IPS DF 19.7 (cell line): ENCODE measurements at places on chromosomes 6 and 20.

- no peak for DNase-seq
These were observed 198.7 kb upstream of the ASCC3 start for GRCh38 chr6:101079696-101080270.

GRCh38 chr6:1227935-1228753, 83.8 kb upstream of the FOXQ1 start:
- no peak for DNase-seq

GRCh38 chr6:167778497-167779128, 48.1 kb upstream of the AFDN start:
- no peak for DNase-seq

DNA sequence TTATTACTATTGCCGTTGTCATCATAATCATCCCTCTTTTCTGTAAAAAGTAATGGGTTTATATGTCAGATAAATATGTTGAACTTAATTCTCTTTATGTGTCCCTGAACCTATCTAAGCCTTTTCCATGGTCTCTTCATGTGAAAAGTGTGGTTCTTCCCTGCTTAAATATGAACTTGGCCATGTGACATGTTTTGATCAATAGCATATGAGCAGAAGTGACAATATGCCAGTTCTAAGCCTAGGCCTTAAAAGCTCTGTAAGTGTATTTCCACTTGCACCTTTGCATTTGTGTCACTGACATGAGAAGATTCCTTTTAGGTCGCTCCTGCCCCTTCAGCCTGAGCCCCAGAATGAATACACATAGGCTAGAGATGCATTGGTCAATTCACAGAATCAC, 188.4 kb upstream of the CCN2 start:
- DNase-seq: no peak

DNA sequence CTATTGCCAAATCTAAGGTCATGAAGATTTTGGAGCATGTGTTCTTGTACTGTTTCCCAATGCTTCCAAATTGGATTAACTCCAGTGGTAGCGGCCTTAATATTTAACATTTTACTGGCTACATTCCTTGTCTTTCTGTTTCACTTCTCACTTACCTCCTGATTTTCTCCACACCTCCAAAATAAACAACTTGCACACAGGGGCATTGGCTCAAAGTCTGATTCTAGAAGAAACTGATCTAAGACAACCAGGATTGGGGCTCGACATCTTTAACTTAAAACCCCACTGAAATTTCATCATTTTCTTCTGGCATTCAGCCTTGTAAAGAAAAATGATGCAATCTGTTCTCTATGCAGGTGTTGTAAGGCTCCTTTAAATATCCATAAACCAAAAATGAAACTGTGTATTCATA, 557.9 kb upstream of the ID4 start:
- DNase-seq: no peak

GRCh38 chr6:138923561-138923960, 64.5 kb downstream of the REPS1 start:
- no peak for DNase-seq

DNA sequence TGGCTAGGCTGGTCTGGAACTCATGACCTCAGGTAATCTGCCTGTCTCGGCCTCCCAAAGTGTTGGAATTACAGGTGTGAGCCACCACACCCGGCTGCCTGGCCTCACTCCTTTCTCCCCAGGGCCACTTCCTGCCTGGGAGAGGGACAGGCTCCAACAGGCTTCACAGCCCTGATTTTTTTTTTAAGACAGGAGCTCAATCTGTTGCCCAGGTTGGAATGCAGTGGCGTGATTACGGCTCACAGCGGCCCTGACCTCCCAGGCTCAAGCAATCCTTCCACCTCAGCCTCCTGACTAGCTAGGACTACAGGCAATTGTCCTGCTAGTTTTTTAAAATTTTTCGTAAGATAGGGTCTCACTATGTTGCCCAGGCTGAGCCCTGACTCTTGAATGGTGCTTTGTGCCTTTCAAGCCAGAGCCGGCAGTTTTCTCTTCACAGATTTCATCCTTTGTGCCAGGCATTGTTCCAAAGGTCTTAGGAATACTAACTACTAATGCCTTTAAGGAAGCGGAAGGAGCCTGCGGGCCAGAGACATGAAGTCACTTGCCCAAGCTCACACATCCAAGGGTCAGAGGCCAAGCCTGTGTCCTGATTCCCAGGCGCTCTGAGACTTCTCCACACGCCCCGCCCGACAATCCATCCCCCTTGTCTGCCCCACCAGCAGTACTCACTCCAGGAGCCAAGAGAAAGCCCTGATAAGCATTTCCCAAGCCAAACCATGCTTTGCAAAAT, 19.2 kb downstream of the CAPN11 start:
- DNase-seq: no peak

GRCh38 chr6:151247490-151247889, 7.7 kb downstream of the AKAP12 start:
- DNase-seq: no peak

GRCh38 chr6:72321788-72322187, 300.1 kb upstream of the KCNQ5 start:
- no peak for DNase-seq

DNA sequence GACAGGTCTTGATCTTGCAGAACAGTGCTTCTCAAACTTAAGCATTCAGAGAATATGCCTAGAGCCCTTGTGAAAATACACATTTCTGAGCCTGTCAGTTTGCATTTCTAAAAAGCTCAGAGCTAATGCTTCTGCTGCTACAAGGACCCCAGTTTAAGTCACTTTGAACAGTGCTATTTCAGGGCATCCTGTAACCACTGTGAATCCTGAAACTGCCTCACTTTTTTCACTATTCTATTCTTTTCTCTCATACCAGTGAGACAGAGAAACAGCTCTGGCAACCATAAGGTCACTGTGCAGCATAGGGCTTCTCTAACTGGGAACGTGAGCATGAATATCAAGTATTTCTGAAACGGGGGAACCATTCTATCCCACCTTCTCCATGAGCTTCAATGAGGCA, 51.2 kb downstream of the LGSN start:
- no peak for DNase-seq

- DNase-seq: no peak
These were observed 19.9 kb downstream of the PXT1 start for GRCh38 chr6:36422714-36423100.

DNA sequence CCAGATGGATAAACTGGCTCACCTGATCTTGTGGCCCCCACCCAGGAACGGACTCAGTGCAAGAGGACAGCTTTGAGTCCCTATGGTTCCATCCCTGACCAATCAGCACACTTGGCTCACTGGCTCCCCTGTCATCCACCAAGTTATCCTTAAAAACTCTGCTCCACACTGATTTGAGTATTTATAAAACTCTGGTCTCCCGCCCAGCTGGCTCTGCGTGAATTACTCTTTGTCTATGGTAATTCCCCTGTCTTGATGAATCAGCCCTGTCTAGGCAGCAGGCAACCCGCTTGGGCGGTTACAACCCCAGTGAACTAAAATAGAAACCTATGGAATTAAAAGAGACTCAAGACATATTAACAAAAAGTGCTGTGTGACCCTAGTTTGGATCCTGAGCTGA, 38.1 kb upstream of the CD83 start:
- no peak for DNase-seq

- no peak for DNase-seq
These were observed 82.2 kb upstream of the NAA20 start for GRCh38 chr20:19934792-19935491.

DNA sequence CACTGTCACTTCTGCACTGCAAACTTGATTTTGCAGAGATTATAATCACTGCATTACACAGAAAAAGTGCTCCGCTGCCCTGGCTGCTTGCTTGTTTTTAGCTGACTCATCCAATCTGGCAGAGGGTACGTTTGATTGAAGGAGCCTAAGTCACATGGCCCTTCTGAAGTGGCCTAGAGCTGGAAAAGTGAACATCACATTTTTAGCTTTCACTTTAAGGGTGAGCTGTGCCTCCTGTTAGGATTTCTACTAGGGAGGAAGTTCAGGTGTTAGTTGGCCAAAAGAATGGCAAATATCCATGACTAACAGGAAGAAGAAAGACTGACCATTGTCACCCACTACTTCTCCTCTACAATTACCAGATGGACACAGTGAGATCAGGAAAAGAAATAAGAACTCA, 889.1 kb upstream of the MAP3K7 start:
- DNase-seq: peak; percentile 7

GRCh38 chr6:15621203-15622044, 41.4 kb downstream of the DTNBP1 start:
- DNase-seq: no peak

GRCh38 chr6:467671-468082, 76.1 kb downstream of the IRF4 start:
- DNase-seq: no peak

GRCh38 chr6:21312118-21312517, 281.4 kb upstream of the SOX4 start:
- no peak for DNase-seq

GRCh38 chr6:11650025-11650696, 112.6 kb downstream of the TMEM170B start:
- peak; percentile 91 for DNase-seq

GRCh38 chr6:87789198-87789899, 87.3 kb upstream of the AKIRIN2 start:
- DNase-seq: no peak

DNA sequence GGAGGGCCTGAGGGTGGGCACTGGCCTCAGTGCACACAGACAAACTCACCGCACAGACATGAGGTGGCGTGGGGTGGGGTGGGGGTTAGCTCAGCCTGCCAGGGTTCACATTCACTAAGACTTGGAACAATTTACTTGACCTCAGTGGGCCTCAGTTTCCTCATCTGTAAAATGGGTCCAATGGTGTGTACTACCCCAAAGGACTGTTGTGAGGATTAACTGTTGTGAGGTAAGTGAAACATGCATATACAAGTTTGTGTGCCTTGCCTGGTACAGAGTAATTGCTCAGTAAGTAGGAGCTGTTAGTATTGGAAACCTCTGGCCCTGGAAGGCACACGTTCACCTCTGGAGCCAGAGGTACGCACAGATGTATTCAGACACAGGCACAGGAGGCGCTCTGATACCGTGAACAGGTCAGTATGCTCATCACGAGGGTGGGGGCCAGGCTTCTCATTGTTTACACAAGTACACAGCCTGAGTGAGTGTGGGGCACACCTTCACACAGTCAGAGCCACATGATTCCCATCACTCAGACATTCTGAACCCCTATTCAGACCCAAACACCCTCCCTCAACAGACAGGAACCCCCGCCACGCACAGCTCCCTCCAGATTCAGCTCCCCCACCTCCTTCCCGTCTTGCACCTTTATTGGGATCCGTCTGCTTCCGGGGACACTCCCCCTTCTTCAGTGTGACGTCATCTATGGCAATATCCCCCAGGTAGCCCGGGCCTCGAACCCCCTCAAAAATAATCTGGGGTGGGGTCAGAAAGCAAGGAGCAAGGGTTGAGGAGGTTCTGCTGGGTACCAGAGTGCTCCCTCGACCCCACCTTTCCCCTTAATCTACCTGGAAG, 59.9 kb downstream of the MDGA1 start:
- no peak for DNase-seq

DNA sequence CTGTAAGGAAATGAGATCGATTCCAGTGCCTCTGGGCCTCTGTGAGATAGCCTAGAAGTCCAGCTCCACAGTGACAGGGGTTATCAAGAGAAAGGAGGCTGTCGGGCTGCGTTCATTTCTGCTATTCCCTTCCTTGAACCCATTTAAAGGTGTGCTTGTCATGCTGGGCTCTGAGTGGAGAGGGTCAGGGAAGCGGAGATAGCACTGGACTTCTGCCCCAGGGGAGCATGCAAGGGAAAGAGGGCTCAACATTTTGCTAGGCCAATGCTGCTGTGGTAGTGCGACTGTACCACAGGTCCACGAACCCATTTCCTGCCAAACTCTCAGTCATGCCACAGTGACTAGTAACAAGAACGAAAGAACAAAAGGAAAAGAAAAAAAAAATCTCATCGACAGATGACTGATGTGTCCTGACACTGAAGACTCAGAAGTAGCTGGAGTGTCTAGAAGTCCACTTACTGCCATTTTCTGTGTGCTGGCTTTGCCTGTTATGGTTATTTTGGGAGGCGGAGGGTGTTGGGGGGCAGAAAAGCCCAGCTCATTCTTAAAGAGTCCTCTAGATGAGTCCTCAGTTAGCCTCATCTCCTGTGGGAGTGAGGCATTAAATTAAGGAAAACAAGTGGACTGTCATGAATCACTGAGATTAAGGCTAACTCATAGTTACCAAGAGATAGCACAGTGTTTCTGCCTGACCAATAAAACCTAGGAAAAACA, 8.1 kb downstream of the NEDD9 start:
- no peak for DNase-seq

DNA sequence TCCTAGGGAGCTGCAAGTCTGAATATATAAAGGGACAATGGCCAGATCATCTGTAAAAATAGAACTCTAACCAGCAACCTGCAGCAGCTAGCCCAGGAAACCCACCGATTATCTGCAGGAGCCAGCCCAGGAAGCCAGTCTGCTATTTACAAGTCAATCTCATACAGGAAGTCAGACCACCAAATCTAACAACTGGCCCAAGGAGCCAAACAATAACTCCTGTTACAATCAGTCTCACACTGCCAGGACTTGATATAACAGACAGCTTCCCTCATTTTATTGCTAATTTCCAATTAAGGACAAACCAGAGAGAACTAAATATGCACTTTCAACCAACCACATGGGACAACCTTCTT, 14.4 kb upstream of the RIN2 start:
- DNase-seq: no peak

DNA sequence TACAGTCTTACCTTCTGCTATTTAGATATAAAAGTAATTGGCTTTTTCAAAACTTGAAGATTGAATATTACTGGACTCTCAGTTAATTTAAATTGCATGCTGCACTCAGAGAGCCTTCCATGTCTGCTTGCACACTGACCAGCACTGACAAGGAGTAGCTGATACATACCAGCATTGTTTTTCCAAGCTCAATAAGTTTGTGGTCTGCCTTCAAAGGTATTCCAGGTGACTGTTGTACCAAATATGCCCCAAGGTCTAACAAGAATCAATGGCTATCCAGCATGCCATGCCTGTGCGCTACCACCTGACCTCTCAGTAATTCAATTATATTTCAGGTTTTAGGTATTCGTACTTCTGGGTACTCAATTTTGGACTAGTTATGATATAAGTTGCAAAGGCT, 30.0 kb downstream of the BEND6 start:
- DNase-seq: no peak

DNA sequence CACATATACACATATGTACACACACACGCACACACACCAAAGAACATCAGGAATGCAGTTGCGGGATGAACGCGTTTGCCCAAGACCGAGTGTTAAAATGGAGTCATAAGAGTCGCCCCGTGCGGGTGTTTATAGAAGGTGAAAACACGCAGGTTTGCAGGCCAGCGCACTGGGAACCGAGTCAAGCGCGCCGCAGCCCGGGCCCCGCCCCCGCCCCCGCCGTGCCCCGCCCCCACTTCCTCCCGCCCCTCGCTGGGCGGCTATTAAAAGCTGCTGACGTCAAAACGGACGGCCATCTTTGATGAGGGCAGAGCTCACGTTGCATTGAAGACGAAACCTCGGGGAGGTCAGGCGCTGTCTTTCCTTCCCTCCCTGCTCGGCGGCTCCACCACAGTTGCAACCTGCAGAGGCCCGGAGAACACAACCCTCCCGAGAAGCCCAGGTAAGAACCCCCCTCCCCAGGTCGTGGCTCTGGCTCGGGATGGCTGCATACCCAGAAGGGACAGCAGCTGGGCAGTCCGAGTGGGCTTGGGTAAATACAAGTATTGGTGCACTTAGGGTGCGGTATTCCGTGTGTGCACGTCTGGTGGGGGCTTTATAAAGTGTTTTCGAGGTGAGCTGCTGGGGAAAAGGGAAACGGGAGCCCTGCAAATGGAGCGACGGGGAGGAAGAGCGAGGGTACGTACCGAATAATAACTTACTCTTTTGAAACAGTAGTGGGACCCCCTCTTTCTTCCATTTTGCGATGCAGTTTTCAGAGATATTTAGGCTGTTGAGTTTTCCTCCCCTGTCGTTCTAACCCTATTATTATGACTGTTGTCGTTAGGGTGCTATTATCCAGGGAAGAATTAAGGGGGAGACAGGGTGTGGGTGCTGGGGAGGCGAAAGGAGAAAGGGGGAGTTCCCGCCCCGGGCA, at the start of gene SNAP25:
TSS of gene SNAP25 (plus strand) at position 295 of the 916 bp plus-strand sequence. CDS start 56,662 bp downstream, outside the sequence.
- peak; percentile 81 for DNase-seq
